ENCODE measurements at places on chromosomes 6 and 20.
A peak's percentile ranks its signal among the peaks of the same experiment; 100 is the strongest.

- no peak for DNase-seq
Observed at GRCh38 chr6:159441704-159441981, 251.4 kb downstream of the SOD2 start.

DNA sequence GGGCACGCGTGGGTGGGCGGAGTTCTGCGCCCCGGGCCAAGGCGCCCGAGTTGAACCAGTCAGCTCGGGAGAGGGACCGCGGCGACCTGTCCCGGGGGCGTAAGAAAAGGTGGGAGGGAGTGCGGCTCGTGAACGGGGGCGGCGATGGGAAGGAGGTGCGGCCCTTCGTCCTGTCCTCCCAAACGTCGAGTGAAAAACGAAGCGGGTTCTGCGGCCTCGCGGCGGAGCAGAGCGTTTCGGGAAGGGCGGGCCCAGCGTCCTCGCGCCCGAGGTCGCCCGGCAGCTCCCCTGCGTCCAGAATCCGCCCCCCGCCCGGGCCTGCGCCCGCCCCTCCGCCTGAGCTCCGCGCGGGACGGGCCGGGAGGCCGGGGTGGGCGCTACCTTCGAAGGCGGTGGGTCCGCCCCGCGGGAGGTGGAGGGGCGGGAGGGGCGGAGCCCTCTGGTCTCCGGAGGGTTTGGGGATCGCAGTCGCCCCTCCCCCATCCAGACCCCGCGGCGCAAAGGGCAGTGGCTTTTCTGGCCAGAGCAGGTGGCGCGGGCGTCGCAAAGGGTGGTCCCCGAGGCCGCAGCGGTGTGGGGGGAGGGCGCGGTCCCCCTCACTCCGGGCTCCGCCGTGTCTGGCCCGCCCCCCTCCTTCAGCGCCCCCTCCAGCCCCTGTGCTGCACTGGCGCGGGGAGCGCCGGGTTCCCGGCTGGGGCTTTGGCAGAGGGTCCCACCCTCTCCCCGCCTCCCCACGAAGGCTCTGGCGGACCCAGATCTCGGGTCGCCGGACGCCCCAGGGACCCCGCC lies 838 bp downstream of the STMN3 start:
- peak; percentile 70 for DNase-seq

GRCh38 chr6:8678466-8678865 lies 243.1 kb upstream of the SLC35B3 start:
- no peak for DNase-seq

DNA sequence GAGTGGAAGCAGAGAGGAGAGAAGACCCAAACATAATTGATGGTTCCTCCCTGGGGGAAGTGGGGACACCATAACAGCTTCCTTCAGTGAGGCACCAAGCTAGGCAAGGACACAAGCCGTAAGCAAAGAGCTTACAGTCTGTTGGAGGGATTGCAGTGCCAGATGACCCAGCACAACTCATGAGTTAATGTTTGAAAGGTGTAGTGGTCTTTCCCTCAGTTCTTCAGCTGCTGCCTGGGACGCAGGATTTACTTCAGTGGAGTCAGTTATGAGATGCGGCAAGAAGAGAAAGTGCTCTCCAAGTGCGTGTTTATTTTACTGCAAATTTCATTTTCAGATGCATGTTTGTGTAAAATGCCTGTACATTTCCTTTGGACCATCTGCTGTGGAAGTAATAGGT lies 38.7 kb upstream of the SLC17A4 start:
- DNase-seq = no peak

DNA sequence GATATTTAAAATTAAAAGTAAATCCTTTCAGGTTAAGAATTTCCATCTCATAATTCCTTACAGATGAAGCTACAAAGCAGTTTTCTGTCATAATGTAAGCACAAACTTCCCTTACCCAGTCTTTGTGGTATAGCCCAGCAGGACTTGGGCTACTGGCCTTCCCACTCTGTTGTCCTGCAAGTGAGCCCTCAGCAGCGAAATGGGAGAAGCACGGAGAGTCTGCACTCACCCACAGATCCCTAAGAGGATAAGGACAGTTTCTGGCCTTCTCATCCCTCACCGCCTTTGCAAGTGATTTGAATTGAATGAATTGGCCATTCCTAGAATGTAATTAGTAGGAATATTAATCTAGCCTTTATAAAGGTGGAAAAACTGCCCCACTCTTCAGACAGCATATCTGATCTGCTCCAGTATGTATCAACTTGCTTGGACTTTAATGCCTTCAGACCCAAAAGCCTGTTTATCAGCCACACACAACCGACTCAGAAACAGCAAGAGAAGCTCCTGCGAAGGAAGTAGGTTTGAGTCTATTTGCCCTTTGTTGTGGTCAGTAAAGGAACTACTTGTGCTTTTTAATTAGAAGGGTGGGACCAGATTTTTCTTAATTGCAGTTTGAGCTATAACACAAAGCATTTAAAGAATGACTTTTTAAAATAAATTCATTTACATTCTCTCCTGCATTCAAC lies 29.9 kb upstream of the PRDM1 start:
- no peak for DNase-seq

- no peak for DNase-seq
Observed at GRCh38 chr6:13766201-13766634, 48.1 kb downstream of the MCUR1 start.

- no peak for DNase-seq
Observed at GRCh38 chr6:63188828-63189227, 22.4 kb upstream of the FKBP1C start.

GRCh38 chr6:150204705-150205472 lies 62.0 kb downstream of the PPP1R14C start:
- no peak for DNase-seq

GRCh38 chr6:9332241-9332780 lies 897.0 kb upstream of the SLC35B3 start:
- no peak for DNase-seq

- no peak for DNase-seq
Observed at GRCh38 chr6:85418059-85418458, 31.8 kb upstream of the NT5E start.

- DNase-seq = no peak
Observed at GRCh38 chr6:104400844-104401243, 458.9 kb downstream of the HACE1 start.

DNA sequence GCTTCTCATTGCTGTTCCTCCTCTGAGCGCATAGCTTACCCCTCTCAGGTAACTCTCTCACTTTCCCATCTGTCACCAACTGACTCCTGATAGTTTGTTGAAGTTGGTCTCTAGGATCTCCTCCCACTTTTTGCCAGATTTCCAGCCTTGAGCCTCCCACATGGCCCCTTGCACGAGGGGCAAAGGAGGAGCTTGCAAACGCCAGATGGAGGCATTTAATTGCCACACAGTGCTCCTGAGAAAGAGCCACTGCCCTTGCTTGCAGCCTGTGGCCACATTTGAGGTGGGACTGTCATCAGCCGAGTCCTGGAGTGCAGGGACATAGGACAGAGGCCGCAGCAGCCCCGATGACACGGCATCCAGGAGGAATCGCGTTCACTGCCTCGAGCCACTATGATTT lies 348.7 kb downstream of the SMOC2 start:
- no peak for DNase-seq

DNA sequence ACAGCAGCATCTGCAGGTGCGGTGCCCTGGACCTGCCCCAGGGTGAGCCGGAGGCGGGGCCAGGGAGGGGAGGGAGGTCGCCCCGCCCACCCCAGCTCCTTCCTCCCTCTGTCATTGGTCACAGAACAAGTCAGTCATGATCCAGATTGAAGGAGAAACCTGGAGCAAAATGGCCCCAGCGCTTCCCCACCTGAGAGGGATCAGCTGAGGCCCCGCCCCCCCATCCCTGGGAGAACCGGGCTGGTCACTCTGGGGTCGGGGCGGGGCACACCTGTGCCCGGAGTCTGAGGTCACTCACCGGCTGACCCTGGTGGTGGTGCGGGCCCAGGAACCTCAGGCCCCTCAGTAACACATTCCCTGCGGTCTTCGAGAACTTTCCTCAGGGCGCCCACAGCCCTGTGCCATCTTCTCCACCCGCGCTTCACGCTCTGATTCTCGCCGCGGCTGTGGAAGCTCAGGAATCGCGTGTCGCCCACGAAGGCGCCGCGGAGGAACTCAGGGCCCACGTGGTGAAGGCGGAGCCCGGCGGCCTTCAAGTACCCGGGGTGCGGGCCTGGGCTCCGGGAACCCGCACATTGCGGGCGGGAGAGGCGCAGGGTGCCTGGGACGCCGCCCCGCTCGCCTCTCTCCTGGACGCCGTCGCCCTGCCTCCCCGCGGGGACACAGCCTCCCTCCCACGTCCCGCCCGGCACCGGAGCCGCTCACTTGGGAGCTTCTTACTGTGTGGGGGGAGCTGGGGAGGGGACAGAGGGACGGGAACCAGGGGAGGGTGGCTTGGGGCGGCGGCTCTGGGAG lies 36.4 kb upstream of the HLA-C start:
- DNase-seq = no peak

- DNase-seq = peak; percentile 85
Observed at GRCh38 chr20:46562373-46563169, 12.1 kb upstream of the OCSTAMP start.

DNA sequence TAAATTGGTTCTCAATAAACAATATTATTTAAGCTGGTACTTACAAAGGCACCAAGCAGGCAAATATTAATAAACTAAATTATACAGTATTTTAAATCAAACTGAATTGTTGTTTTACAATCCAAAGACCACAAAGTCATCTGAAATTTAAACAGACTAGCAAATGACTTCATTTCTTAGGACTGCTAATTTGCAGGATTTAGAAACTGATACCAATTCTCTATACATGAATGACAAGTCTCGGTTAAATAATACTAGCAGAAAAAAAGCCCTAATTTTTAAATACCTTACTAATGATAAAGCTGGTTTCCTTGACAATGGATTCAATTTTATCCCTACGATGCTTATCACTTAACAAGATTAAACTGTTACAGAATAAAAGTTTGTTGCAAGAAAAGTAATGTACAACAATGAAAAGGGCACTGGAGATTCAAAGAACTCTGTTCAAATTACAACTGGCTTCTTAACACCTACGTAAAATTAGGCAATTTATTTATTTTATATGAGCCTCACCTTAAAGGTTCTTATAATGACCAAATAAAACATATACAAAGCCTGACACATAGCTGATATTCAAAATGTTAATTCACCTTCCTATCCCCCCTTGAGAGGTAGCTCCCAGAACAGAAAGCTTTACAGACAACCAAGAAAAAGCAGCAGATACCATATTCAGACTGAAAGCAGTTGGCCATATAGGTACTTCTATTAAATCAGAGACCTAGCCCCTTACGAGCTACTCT lies 33.1 kb downstream of the HBS1L start:
- DNase-seq = no peak

GRCh38 chr20:1125277-1125676 lies 6.9 kb downstream of the PSMF1 start:
- DNase-seq = no peak

- no peak for DNase-seq
Observed at GRCh38 chr20:55947701-55948100, 57.6 kb downstream of the CBLN4 start.

- no peak for DNase-seq
Observed at GRCh38 chr6:134741200-134741536, 208.7 kb downstream of the ALDH8A1 start.

DNA sequence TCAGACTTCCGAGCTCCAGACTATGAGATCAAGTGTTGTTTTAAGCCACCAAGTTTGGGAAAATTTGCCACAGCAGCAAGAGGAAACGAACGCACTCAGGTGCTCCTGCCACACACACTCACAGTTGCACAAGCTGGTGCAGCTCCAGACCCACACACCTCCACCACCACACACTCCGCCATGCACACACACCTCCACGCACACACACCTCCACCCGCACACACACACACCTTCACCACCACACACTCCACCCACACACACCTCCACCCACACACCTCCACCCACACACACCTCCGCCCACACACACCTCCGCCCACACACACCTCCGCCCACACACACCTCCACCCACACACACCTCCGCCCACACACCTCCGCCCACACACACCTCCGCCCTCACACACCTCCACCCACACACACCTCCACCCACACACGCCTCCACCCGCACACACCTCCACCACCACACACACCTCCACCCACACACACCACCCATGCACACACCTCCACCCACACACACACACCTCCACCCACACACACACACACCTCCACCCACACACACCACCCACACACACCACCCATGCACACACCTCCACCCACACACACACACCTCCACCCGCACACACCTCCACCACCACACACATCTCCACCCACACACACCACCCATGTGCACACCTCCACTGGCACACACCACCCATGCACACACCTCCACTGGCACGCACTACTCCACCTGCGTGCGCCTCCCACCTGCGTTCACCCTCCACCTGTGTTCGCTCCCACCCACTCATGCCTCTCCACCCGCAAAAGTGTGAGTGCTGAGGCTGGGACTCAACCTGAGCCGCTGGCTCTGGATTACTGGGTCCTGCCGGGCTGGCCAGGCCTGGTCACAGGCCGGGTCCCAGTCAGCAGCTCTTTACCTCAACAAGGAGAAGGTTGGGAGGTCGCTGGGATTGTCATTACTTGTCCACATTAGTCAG lies 175.6 kb downstream of the BMP7 start:
- DNase-seq = no peak

DNA sequence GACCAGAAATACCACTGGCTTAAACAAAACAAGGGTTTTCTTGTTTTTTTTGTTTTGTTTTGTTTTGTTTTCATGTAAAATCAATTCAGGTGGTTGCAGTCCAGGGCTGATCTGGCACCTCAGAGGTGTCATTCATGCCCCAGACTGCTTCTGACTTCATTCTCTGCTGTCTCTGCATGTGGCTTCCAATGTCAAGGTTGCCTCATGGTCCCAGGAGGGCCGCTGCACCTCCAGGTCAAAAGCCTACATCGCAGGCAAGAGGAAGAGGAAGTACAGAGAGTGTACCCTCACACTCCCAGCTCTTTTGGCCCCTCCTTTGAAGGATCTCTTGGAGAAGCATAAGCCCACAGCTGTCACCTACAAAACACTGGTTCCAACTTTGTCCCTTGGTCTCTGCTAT lies 1.4 kb upstream of the BTN3A1 start:
- DNase-seq = no peak

DNA sequence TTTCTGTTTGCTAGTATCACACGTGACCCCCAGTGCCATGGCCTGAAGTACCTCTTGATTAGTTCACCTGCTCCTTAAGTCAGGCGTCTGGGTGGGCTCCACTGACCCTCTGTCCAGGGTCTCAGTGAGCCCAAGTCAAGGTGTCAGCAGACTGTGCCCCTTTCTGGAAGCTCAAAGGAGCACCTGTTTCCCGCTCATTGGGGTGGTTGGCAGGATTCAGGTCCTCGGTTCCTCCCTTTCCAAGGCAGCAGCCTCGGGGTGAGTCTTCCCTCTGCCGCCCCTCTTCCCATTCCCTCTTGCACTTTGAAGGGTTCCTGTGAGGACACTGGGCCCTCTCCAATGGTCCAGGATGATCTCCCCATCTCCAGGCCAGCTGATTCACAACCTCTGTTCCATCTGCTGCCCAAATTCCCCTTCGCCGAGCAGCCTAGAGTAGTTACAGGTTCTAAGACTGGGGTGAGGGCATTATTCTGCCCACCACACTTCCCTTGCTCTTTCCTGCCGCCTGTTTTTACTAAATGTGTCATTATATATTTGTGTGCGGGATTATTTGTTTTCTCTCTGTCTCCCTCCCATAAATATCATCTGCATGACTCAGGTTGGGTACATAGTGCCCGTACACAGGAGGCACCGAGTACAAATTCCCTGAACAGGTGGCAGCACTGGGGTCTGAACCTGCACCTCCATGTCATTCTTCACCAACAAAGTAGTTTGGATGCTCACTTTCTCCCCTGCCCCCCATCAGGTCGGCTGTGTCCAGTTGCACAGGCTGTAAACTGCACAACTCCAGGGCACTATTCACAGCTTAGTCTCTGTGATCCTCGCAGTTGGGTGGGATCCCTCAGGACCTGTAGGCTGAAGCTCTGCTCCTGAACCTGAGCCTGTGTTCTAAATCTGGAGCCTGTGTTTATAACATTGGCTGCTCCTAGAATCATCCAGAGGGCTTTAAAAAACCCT lies 58.5 kb downstream of the RBM38 start:
- DNase-seq = no peak
